ENCODE measurements at places on chromosomes 4 and X. TPM values are rescaled to one million over a fixed set of nuclear protein-coding genes. Genes with fewer than 3 reads are reported as not detected.

The PHF8 gene
- total RNA-seq = 73.9 TPM

The SHOX gene
- total RNA-seq = 7.3 TPM

The PI4K2B gene
- 14.7 TPM for total RNA-seq

The TMEM165 gene
- 88.8 TPM for total RNA-seq

The MAGEA8 gene
- not detected for total RNA-seq

The ARL13A gene
- not detected for total RNA-seq

The CLDN22 gene
- total RNA-seq = not detected

The CRMP1 gene
- 148 TPM for total RNA-seq

The BANK1 gene
- total RNA-seq = 0.77 TPM

The RIBC1 gene
- 1.8 TPM for total RNA-seq

The APELA gene
- total RNA-seq = 2.7 TPM

The CXCL8 gene
- 4.7 TPM for total RNA-seq

The CAPN6 gene
- total RNA-seq = 67.9 TPM

The USP17L26 gene
- total RNA-seq = not detected

The ATXN3L gene
- not detected for total RNA-seq

The PAGE3 gene
- not detected for total RNA-seq

The HSD17B13 gene
- total RNA-seq = 0.27 TPM

The TBC1D19 gene
- total RNA-seq = 69.2 TPM

The KIAA1210 gene
- 0.33 TPM for total RNA-seq

The MEPE gene
- total RNA-seq = not detected

The FGG gene
- total RNA-seq = not detected

The STPG2 gene
- total RNA-seq = 1.2 TPM

The FGFRL1 gene
- total RNA-seq = 31.2 TPM

The GSPT2 gene
- 17.0 TPM for total RNA-seq

The FAM184B gene
- total RNA-seq = 20.3 TPM

The WAS gene
- 3.5 TPM for total RNA-seq

The GBA3 gene
- not detected for total RNA-seq

The SHROOM2 gene
- 23.6 TPM for total RNA-seq

The P2RY4 gene
- 0.82 TPM for total RNA-seq

The MAGEA11 gene
- total RNA-seq = 0.77 TPM

The CTSO gene
- 30.5 TPM for total RNA-seq

The ANXA5 gene
- 193 TPM for total RNA-seq

The ZNF275 gene
- total RNA-seq = 16.4 TPM

The HPGD gene
- 11.9 TPM for total RNA-seq

The FAM47A gene
- not detected for total RNA-seq

The FGD1 gene
- 15.0 TPM for total RNA-seq

The VCX2 gene
- total RNA-seq = not detected

The ETDB gene
- not detected for total RNA-seq

The STATH gene
- not detected for total RNA-seq

The ALB gene
- total RNA-seq = 0.71 TPM

The DYNLT3 gene
- total RNA-seq = 39.4 TPM

The TMEM175 gene
- 22.4 TPM for total RNA-seq

The GRK4 gene
- 15.2 TPM for total RNA-seq

The MAGEA2 gene
- total RNA-seq = not detected

The GABRG1 gene
- 4.1 TPM for total RNA-seq

The CPEB2 gene
- 26.9 TPM for total RNA-seq

The SASH3 gene
- total RNA-seq = 1.4 TPM

The TEX13D gene
- total RNA-seq = not detected

The POU3F4 gene
- total RNA-seq = not detected

The NXF2 gene
- not detected for total RNA-seq

The CYLC1 gene
- total RNA-seq = not detected

The CCNA2 gene
- total RNA-seq = 22.1 TPM

The NLGN4X gene
- total RNA-seq = 39.9 TPM

The TSPAN6 gene
- 55.5 TPM for total RNA-seq

The REPS2 gene
- total RNA-seq = 18.8 TPM

The ALAS2 gene
- 43.5 TPM for total RNA-seq

The NIPAL1 gene
- 35.3 TPM for total RNA-seq

All from camera-type eye (tissue), 1 donor.